RWPE2 (cell line): ENCODE measurements at places on chromosomes 2 and 18.

GRCh38 chr2:63792530-63792929 is 49.2 kb upstream of the UGP2 start:
- DNase-seq: no peak

GRCh38 chr2:154280543-154280942 is 408.8 kb downstream of the GALNT13 start:
- DNase-seq: no peak

- no peak for DNase-seq
These were observed 604.7 kb downstream of the CBLN2 start for GRCh38 chr18:71939483-71939882.

DNA sequence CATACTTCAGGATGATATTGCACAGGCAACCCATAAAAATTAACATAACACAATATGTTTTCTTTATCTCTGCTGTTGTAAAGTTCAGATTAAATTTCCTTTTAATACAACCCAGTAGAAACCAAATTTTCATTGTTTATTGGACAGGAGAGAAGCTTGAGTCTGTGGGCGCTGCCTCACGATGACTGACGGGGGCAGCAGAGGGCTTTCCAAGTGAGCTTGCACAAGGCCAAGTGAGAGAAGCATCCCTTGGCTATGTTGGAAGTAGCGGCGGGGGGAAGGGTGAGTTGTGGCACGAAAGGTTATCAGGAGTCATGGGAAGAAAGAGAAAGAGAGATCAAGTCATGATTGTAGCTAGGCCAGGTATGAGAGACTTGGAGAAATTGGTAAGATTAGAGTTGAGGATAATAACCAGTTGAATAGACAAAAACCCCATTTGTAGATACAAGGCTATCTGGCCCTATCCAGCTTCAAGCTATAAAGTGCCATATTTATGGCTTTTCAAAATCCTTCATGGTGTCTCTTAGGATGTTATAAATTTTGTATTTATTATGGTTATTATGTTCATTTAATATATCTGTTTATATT is 413.7 kb upstream of the FAM98A start:
- DNase-seq: peak; percentile 41

DNA sequence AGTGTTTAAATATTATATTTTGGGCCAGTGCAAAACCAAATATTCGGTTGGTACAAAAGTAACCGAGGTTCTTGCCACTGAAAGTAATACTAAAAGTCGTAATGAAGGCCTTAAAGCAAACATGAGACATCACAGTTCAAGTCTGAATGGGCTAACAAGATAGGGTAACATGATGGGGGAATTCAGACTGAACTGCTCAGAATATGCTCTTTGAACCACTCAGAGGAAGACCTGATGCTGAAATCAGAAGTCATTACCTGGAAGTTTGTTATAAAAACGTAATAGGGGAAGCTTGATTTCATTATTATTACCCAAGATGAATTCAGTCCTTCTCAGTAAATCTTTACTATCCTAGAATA is 26.6 kb downstream of the CDKL4 start:
- no peak for DNase-seq

GRCh38 chr2:192159208-192159607 is 35.5 kb downstream of the TMEFF2 start:
- DNase-seq: no peak

GRCh38 chr18:58117786-58118403 is 73.9 kb downstream of the NEDD4L start:
- DNase-seq: no peak

- DNase-seq: no peak
These were observed 1313.7 kb upstream of the NRXN1 start for GRCh38 chr2:52345676-52346075.

- no peak for DNase-seq
These were observed 291.2 kb upstream of the DDX18 start for GRCh38 chr2:117523267-117523666.

DNA sequence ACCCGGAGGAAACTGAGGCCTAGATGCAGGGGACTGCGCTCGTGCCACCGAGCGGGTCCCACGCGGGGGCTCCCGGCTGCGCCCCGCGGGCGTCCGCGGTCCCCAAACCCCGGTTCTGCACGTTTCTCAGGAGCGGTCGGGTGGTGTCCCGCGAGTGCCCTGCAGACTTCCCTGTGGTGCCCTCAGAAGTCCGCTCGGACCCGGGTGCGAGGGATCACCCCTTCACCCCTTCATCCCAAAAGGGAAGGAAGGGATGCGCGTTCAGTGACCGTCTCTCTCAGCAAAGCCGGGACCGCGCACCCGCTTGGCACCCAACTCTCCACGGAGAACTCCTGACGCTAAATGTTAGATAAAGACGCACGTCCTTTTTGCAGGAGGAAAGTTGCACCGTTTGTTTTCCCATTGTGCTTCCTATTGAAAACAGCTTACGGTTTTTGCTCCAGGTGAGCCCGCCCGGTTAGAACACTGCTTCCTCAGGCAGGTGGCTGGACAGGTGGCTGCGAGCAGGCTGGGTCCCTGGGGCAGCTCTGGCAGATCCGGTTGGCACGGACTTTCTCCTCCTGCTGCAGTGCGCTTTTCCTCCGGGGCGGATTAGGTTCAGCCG is 779 bp downstream of the DGKD start:
- DNase-seq: no peak

DNA sequence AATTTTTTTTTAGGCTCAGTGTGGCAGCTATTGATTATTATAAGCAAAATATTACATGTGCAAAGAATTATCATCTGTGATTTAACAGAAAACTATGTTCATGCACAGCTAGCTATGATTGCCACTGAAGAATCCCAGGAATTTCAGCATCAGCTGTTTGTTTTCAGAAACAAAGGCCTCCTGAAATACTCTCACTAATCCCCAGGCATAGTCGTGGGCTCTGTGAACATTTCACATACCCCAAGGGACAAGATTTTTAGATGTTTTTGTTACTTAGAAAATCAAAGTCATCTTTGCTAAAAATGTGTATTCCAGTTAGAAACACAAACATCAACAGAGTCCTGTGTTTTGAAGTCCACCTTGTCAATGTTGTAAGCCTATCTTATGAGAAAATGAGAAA is 156.1 kb downstream of the MYO1B start:
- DNase-seq: no peak

DNA sequence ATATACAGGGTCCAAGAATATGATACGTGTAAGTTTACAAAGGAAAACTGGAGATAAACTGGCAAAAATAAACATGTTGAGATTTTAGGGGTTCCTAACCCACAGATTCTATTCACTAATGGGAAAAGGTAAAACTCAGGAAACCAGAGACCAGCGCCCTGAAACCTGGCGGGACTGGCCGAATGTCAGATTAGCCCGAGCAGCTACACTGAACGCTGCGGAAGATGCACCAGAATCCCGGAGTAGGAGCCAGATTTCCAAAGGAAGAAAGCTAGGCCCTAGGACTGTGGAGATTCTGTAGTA is 679 bp upstream of the WDR75 start:
- DNase-seq: no peak

DNA sequence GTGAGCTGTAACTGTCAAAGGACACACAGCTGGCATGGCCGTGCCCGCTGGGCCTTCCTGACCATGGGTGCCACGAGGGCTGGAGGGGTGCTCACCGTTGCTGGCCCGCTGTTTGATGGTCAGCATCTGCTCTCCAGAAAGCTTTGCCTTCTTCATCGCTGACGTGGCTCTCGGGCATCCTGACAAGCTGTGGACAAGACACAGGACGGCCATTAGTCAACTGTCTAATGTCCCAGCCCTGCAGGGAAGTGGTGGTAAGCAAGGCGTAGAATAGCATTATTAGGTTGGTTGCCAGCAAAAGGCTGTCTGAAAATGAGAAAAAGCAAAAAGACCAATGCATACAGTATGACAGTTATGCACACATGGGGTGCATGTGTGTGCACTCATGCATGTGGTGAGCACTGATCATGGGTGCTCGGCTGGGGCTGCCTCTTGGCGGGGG is 64.7 kb upstream of the PXDN start:
- no peak for DNase-seq

- DNase-seq: no peak
These were observed 49.7 kb upstream of the ZNF397 start for GRCh38 chr18:35190948-35191697.

DNA sequence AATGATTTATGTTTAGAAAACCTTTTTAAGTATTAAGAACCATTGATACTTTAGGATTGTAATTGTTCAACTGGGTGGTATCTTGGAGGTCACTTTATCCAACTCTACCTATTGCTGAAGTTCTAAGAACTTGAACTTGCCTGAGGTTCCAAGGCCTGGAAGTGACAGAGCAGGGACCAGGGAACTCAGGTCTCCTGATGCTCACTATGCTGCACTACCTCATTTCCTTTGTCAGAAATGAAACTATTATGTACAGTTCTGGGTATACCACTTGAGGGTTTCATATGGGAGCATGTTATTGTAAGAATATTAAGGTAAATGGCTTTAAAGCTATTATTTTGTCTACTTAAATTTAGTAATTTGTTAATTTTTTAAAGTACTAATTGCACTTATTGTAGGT is 3.0 kb downstream of the MBD5 start:
- DNase-seq: no peak

DNA sequence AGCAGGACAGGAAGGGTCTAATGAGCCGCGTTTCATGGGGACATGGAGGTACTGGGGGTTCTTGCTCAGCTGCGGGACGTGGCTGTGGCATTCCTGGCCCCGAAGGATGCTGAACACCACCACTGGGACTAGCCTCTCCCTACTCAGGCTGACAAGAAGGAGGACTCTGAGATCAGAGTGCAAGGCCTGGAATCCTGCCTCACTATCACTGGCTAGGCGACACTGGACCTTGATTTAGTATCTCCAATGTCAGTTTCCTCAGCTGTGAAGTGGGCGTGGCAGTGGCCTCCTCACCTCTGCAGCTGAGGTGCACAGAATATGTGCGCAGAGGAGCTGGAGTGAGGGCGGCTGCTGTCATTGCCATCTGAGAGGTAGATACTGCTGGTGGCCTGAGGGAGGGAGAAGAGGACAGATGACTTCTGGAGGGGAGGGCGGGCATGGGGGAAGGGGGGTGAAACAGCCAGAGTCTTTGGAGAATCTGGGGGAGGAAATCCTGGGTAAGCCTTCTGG is 157.8 kb upstream of the CAPN13 start:
- no peak for DNase-seq

DNA sequence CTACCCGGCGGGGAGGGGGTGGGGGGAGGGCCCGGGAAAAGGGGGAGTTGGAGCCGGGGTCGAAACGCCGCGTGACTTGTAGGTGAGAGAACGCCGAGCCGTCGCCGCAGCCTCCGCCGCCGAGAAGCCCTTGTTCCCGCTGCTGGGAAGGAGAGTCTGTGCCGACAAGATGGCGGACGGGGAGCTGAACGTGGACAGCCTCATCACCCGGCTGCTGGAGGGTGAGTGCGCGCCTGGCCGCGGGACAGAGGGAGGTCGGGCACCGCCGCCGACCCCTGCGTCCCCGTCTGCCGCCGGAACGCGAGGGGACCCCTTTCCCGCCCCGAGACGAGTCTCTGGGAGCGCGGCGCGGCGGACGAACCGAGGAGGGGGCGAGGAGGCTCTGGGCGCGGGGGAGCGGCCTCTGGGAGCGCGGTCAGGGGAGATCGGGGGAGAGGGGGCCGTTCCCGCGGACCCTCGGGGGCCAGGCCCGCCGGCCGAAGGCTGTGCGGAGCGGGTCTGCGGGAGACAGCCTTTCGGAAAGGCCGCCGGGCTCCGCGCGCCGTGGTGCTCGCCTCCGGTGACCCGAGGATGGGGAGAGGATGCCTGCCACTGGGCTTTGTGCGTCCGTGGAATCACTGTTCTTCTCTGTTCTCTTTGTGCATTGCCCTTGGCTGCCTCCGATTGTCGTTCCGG is 463 bp downstream of the PPP1CB start:
- DNase-seq: no peak

DNA sequence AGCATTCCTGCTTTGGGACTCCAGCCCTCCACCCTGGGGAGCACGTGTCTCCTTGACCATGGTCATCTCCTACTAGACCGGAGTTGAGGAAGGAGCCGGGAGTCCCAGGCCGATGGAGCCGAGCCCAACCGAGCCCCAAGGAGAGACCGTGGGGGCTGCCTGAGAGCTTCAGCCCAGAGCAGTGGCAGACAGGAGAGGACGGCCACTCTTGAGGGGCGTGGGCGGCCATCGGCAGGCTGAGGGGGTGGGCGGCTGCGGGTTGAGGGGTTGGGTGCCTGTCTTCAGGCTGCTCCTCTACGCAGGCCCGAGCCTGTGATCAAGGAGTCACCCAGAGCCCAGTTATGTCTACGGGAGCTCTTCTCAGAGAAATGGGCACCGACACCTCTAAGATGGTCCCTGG is 158.7 kb downstream of the PXDN start:
- peak; percentile 51 for DNase-seq

DNA sequence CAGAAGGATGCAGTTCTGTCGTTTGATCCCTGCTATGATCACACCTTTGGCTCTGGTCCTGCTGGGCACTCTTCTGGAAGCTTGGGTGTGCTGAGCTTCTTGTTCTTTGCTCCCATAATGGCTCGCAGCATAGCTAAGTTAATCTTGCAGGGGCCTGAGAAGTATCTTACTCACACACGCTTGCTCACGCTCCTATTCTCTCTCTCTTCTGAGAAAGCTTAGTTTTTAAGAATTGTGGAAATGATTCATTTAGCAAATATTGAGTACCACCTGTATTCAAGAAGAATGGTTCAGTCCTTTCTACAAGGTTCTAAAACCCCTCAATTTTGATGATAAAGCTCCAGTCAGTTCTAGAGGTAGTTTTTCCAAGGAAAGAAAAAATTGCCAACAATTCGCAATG is 40.6 kb downstream of the XRCC5 start:
- no peak for DNase-seq

- no peak for DNase-seq
These were observed 121.9 kb upstream of the ACAA2 start for GRCh38 chr18:49935215-49935614.

DNA sequence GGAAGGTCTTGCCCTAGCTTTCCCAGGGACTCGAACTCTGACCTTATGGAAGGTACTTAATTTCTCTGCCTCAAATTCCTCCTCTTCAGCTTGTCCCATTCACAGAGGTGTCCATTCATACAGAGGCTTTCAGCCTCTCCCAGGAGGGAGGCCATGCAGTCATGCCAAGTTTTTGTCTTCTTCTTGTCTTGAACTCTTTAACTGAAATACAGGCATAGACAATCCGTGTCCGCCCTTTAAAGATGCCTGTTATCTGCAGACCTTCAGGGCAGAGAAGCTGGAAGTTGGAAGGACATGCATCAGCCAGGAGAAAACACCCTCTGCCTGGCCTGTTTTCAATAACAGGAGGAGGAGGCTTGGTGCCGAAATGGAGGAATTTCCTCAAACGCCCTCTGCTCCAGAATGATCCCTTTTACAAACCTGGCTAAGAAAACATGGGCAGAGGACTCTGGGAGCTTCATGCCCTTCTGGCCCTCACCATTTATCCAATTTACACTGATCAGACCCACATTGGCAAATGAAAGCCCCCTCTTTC is 308.3 kb downstream of the MYCN start:
- DNase-seq: no peak

GRCh38 chr2:141929331-141930252 is 201.2 kb downstream of the LRP1B start:
- no peak for DNase-seq

- DNase-seq: no peak
These were observed 370.3 kb downstream of the MEIS1 start for GRCh38 chr2:66805016-66805865.

GRCh38 chr2:130822766-130823165 is 13.9 kb upstream of the ARHGEF4 start:
- no peak for DNase-seq
